Activated CD8-positive, alpha-beta memory T cell treated with anti-CD3 and anti-CD28 coated beads for 36 hours (primary cell): ENCODE measurements at places on chromosomes 2 and 18. TPM values are rescaled to one million over a fixed set of nuclear protein-coding genes. Genes with fewer than 3 reads are reported as not detected.

PID1 gene
- total RNA-seq = not detected

IWS1 gene
- 52.5 TPM for total RNA-seq

TMEM37 gene
- not detected for total RNA-seq

MGAT4A gene
- 45.2 TPM for total RNA-seq

ARHGAP25 gene
- total RNA-seq = 64.0 TPM

FNDC4 gene
- not detected for total RNA-seq

SAG gene
- total RNA-seq = not detected

TBR1 gene
- total RNA-seq = not detected

RAPGEF4 gene
- total RNA-seq = not detected

UGT1A1 gene
- total RNA-seq = not detected

SLC9A4 gene
- total RNA-seq = not detected

AMER3 gene
- total RNA-seq = not detected

METAP1D gene
- total RNA-seq = 8.2 TPM

FAHD2A gene
- total RNA-seq = 33.8 TPM

LOXHD1 gene
- not detected for total RNA-seq

VSNL1 gene
- not detected for total RNA-seq

PAX3 gene
- not detected for total RNA-seq

NT5C1B gene
- not detected for total RNA-seq

KCNF1 gene
- not detected for total RNA-seq
